CD4-positive, alpha-beta T cell treated with Interleukin-12 subunit alpha and Interleukin-12 subunit beta, for 1 hour (primary cell): ENCODE measurements at places on chromosomes 5 and 9.

- no peak for DNase-seq
These were observed 72.8 kb upstream of the MTAP start for GRCh38 chr9:21729648-21730047.

GRCh38 chr5:74394528-74394915, 246.0 kb downstream of the ENC1 start:
- no peak for DNase-seq

GRCh38 chr9:106622164-106622487, 240.8 kb upstream of the ZNF462 start:
- no peak for DNase-seq

GRCh38 chr9:20441711-20442423, 180.4 kb downstream of the MLLT3 start:
- no peak for DNase-seq

- no peak for DNase-seq
These were observed 86.9 kb upstream of the GDNF start for GRCh38 chr5:37926732-37927131.

DNA sequence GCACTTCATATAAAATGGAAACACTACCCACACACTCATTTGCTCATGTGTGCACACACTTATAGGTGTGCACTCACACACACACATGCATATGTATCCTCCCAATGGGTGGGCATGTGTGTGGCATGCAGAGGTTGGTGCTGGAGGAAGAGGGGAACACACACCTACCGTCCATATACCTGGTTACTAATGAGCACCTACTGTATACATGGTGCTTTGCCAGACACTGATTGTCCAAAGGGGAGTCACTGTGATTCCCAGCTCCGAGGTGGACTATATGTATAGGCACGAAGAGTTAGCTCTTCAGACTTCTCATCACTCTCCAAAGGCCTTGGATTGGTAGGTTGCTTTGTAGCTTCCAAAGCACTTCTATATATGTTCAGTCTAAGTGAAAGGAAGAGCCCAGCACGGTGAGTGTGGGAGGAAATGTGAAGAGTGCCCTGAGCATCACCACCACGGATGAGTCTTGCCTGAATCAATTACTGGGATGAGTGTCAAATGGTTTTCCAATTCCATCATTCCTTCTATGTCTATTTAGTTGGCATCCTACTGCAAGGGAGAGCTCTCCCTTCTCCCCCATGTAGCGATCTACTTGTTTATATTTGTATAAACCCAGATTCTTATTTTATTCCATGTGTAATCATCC, 12.6 kb upstream of the ERGIC1 start:
- DNase-seq = no peak
